ENCODE measurements at places on chromosomes 1 and 21. TPM values are rescaled to one million over a fixed set of nuclear protein-coding genes. Genes with fewer than 3 reads are reported as not detected.

UBXN10 gene
- 2.3 TPM for polyA plus RNA-seq

RSPO1 gene
- polyA plus RNA-seq, result 0.26 TPM

DNA sequence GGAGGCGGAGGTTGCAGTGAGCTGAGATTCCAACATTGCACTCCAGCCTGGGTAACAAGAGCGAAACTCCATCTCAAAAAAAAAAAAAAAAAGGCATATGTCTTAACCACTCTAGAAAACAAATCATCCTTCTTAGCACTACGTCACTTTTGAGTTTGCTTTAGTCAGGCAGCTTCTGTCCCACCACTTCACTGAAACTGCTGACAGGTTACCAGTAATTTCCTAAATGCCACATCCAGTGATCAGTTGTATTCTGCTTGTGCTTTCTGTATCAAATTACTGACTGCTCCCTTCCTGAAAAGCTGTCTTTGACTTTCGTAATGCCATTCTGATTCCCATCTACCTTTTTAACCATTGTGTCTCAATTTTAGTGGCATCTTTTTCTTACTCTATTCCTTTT lies 21.7 kb downstream of the RCOR3 start:
- DNase-seq, result no peak

DNA sequence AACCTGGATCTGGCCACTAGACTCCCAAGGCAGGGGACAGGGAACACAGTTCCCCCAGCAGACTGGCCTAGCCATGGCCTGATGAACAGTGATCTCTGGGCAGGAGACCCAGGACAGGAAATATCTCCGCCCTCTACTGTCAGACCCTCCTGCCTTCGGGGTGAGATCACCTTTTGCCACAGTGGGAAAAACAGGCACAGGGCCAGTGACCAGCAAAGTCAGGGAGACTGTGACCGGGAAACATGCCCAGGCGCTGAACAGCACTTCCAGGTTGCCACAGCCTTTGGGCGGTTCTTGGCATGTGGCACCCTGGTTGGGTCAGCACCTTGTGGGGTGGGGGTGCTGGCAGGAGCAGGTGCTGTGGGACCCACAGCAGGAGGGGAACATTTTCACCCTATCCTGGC lies 8.9 kb upstream of the ZNF669 start:
- DNase-seq, result peak; percentile 52

GRCh38 chr1:44318097-44319088 lies 36.7 kb downstream of the ERI3 start:
- DNase-seq, result peak; percentile 25

GRCh38 chr1:46197964-46198811 lies at the start of gene POMGNT1:
TSS of gene POMGNT1 (minus strand) at chr1:46198434. CDS start at chr1:46197821, 613 bp downstream.
- DNase-seq, result peak; percentile 88

- no peak for DNase-seq
Measured at GRCh38 chr1:230256896-230257295, 169.2 kb downstream of the PGBD5 start.
